ENCODE measurements at places on chromosomes 4 and X.

DNA sequence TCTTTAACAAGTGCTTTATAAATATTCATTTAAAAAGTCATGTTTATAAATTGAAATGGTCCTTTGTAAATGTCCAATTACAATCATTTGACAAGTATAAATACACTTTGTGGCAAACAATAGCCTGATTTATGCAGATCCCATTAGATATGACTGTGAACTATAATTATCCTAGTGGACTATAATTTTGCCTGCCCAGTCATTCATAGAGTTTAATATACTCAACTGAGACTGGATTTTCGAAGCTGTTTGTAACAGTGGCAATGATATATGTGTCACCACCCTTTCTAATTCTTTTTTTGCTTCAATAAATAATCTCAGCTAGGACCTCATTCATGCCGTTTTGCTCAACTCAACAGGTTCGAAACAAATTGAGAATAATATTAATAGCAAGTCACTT, 732.0 kb downstream of the PCDH18 start:
- DNase-seq = no peak

- no peak for DNase-seq
Observed at GRCh38 chr4:112357453-112357852, 60.3 kb downstream of the ALPK1 start.

DNA sequence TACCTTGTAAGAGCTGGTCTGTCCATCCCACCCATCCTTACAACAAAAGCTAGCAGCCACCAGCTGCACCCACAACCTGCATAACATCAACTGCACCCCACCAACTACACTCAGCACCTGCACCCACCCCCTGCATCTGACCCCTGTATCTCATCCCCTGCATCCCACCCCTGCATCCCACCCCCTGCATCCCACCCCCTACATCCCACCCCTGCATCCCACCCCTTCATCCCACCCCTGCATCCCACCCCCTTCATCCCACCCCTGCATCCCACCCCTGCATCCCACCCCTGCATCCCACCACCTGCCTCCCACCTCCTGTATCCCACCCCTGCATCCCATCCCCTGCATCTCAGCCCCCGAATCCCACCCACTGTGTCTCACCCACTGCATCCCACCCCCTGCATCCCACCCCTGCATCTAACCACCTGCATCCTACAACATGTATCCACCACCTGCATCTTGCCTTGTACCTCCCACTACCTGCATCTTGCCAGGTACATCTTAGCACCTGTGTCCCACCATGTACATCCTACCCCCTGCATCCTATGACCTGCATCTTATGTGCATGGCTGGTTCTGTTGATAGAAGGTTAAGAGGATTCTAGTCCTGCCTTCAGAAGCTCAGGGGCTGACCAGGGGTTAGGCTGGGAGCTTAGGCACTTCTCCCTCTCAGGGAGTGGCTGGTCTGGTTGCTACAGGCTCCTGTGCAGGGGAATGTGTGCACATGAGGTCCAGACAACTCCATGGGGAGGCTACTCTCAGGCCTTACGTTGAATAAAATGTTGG, 9.4 kb downstream of the TMEM271 start:
- DNase-seq = no peak

- DNase-seq = no peak
Observed at GRCh38 chr4:2694691-2695090, 61.4 kb downstream of the TNIP2 start.

- DNase-seq = no peak
Observed at GRCh38 chrX:107601326-107601725, 27.0 kb upstream of the PRPS1 start.

- no peak for DNase-seq
Observed at GRCh38 chr4:10024303-10024702, 3.0 kb upstream of the SLC2A9 start.

- DNase-seq = no peak
Observed at GRCh38 chr4:99540277-99540939, 23.4 kb downstream of the TRMT10A start.

DNA sequence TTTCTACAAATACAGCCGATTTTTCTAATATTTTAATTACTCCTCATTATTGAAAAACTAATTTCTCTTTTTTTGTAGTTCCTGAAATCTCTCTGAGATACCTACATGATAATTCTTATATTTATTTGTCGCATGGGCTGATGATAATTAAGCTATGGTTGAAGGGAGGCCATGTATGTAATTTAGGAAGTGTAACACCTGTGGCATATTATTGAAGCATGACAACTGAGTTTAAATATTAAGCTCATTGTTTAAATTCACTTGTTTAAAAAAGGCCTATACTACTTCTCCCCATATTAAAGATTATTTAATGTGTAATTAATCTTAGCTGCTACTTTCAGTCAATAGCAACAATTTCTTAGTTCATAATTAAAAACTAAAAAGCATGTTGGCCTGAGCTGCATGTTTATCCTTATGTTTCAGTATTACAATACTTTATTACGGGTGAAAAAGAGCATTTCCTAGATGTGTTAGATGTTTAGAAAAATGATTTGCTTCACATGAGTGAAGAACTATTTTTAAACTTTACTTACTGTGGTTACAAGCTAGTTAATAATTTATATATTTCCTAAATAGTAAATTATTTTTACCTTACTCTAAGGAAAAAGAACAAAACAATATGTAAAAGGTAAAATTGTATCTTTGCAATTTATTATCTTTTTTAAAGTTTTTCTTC, 122.4 kb downstream of the RAP1GDS1 start:
- DNase-seq = no peak

DNA sequence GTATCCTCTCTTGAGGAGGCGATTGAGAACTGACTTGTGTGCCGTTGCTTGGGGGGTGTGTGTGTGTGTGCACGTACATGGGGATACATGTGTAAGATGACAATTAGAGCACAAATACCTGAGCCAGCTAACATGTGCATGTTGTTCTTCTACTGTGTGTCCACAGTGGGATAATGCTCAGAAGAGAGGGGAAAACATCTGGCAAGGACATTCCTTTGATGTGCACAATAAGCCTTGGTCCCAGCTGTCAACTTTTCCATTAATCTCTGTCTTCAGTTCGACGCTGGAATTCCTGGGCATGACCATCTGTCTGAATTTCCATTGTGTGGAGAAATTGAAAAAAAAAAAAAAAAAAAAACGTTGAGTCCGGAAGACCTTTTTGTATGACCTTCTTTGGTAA, 592.0 kb upstream of the GALNTL6 start:
- no peak for DNase-seq

- no peak for DNase-seq
Observed at GRCh38 chr4:119834906-119835612, 206.5 kb upstream of the PDE5A start.

All from activated CD4-positive, alpha-beta T cell treated with anti-CD3 and anti-CD28 coated beads, Interleukin-2, amount 50 U/mL, for 1 hour (primary cell).